ENCODE measurements at places on chromosomes 16 and 17.

DNA sequence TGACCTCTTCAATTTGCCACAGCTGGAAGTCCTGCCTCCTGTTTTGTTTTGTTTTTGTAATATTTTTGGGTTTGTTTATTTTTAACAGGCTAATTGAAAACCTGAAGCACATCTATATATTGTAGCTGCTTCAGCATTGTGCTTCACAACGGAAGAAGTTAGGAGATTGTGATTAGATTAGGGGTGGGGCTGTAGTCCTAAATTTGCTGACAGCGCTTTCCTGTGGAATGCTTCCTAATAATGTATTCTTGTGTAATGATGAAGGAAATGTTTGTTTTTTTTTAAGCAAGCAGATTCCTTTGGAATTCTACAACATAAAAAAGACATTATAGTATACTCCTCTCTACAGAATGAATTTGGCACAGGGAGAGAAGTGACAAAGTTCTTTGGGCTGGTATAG, 70.1 kb downstream of the NLK start:
- DNase-seq: peak; percentile 50

DNA sequence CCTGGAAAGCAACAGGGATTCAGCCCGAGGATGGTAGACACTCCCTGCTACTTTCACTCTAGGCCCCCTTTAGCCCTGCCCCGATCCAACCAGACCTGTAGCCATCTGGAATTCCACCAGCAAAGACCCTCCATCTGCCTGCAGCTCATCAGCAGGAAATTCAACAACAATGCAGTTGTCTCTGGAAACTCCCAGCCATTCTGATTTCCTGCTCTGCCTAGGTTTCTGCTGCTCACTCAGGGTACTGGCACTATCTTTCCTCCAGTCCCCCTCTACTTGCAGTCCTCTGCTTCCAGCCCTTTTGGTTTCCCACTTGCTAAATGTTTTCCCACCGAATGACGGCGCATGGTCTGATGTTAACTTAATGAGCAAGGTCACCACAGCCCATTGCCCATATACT, 2.7 kb upstream of the SP6 start:
- DNase-seq: no peak

DNA sequence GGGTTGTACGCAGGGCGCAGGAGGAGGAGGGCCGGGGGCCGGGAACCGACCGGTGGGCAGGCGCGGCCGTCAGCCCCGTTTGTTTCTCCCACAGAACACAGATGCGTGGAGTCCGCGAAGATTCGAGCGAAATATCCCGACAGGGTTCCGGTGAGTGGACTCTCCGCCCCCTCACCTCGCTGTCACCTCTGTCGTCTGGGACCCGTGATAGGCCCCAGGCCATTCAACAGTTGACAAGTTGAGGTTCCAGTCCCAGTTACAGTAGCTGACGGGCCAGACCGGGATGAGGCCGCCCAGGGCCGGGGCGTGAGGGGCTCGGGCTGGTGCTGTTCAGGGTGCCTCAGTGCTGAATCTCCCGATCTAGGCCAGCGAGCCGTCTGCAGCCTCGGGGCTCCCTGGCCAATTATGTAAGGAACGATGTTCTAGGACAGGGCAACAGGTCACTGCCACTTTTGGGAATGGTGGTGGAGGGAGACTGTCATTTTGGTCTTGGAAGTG, 628 bp downstream of the GABARAPL2 start:
- DNase-seq: no peak

DNA sequence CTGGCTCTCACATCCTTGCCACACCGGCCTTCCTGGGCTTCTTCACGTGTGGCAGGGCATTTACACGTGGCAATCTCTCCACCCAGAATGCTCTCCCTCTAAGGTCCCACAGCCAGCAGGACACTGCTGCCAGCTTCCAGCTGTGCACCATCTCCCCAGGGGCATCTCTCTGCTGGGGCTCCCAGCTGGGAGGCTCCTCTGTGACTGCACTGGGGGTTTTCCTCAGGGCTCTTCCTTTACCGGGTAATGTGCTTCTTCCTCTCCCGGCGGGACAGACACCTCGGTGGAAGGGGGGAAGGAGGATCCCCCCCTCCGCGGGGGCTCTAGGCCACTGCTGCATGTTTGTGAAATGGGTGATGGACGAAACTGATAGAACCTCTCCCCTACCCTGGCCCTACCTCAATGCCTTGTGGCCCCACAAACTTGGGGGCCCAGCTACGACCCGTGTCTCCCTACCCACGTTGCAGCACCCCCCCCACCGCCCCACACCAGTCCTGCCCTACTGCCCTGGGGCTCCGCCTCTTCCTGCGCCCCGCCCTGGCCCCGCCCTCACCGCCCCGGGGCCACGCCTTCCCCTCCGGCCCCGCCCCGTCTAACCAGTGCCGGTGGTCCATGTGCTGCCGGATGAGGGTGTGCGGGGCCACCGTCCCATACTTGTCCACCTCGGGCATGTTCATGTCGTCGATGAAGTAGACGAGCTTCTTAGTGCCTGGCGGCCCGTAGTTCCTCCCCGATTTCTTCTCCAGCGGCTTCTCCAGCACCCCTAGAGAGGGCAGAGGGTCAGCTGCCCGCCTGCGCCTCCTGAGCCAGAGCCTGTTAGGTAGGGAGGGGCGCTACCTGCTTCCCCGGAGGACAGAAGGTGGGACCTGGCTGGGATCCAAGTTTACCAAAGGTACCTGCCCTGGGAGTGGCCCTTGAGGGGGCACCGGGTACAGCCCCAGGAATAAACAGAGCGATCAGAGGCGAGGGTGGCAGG, 92.6 kb downstream of the DNAH17 start:
- DNase-seq: peak; percentile 7

- no peak for DNase-seq
Observed at GRCh38 chr16:84818989-84819643, 669 bp upstream of the CRISPLD2 start.

Measured in cardiac fibroblast (primary cell).